GM13976 (cell line): ENCODE measurements at places on chromosomes 2 and 18.

DNA sequence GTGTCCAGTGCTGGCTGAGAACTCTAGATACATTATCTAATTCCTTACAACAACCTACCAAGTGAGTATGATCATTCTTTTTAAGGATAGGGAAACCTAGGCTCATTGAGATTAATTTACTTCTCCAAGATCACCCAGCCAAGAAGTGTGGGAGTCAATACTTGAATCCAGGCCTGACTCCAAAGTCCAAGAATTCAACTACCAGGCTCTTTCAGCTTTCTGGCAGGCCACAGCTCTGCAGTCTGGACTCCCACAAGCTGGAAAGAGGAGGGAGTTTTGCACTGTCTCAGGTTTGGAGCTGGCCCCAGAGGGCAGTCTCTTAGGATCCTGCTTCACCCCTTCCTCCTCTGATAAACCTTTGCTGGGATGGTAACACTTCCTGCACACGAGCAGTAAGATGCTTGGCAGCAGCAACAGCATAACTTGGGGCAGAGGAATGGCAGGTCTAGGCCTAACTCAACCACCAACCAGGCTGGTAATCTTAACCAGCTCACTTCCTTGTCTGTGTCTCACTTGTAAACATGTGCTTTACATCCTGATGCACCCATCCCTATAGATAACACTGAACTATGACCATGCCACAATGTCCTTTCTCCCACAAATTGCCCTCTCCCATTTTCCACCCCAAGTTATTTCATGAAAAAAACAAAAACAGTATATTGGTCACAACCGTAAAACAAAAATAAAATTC lies 111.1 kb upstream of the ACAA2 start:
- no peak for DNase-seq

DNA sequence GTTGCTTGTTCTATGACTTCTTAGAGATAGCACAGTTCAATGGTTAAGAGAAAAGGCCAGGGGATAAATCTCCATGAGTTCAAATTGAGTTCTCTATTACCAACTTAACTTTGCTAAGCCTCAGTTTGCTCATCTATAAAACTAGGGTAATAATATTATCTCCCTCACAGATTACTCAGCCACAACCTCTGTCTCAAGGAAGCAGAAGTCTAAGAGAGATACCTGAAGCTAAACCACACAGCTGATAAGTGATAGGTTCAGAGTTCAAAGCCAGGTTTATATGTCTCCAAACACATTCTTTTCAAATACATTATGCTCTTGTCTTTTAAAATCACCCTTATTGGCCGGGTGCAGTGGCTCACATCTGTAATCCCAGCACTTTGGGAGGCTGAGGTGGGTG lies 287.7 kb downstream of the NBAS start:
- no peak for DNase-seq

- DNase-seq: no peak
Observed at GRCh38 chr2:20584399-20585358, 66.2 kb downstream of the HS1BP3 start.

- no peak for DNase-seq
Observed at GRCh38 chr2:2731816-2732284, 400.8 kb upstream of the MYT1L start.

DNA sequence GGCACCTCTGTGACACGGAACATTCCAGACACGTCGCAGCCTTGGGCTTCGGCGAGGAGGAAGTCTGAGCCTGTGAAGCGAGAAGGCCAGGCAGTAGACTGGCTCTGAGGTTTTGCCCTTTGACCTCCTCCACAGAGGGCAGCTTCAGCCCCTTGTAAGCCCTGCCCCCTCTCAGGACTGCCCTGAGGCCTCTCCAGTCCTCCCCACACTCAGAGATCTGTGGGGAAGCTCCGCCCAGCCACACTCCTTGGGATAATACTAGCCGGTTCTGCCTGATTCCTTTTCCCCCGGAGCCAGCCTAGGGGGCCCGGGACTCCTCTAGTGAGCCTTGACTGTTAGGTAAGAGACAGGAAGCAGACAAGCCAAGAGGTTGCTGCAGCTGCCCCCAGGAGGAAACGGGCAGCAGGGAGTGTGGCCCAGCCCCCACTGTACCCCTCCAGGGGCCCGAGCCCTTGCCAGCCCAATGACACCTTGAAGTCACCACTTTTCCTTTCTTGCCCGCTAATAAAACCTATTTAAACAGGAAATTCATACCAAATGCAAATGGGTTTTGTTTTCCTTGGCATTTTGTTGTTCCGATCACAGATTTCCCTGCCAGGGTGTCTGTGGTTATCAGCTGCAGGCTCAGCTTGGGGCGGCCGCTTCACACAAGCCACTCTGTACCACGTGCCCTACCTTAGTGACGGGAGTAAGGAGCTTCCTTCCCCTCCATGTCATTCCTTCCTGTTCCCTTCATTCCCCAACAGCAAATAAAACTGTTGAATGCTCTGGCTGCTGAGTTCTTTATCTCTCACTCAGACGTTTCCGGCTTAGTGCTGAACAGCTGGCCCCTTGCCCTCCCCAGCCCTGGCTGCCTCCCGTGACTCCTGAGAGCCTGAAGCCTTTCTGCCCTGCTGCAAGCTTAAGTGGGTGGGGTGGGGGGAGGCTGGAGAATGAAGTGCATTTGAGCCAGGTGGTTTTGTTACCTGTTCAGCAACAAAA lies 124.7 kb downstream of the CABLES1 start:
- peak; percentile 57 for DNase-seq

GRCh38 chr18:23617412-23618014 lies 31.2 kb upstream of the NPC1 start:
- peak; percentile 39 for DNase-seq

GRCh38 chr2:64001382-64002101 lies 17.7 kb downstream of the VPS54 start:
- DNase-seq: no peak

GRCh38 chr18:62277045-62277444 lies 48.1 kb upstream of the TNFRSF11A start:
- DNase-seq: no peak

DNA sequence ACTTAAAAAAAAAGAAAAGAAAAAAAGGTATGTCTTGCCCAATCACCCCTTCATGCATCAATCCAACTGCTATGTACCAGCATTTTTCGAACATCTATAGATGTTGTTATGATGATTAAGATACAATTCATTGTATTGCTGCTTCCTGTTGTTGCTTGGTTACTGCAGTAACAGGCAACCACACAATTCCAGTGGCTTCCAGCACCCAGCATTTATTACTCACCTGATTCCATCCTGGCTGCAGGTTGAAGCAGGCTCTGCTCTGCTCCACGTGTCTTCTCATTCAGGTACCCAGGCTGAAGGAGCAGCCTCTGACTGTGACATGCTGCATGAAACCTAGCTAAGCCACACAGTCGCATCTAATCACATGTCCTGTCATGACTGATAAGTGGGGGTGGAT lies 196.9 kb downstream of the INO80D start:
- no peak for DNase-seq

DNA sequence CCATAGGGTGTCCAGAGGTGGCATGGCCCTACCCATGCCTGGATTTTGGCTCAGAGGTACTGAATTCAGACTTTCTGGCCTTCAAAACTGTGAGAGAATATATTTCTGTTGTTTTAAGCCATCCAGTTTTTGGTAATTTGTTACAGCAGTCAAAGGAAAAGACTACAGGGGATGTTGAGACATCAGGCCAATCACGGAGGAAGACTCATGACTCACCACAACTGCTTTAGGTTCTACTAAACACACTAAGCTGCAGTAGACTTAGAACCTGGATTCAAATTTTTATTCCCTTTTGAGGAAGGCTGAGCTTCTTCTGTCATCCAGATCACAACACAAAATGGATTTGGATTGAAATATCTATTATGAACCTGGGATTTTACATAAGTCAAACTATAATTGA lies 12.0 kb upstream of the C2orf66 start:
- no peak for DNase-seq

DNA sequence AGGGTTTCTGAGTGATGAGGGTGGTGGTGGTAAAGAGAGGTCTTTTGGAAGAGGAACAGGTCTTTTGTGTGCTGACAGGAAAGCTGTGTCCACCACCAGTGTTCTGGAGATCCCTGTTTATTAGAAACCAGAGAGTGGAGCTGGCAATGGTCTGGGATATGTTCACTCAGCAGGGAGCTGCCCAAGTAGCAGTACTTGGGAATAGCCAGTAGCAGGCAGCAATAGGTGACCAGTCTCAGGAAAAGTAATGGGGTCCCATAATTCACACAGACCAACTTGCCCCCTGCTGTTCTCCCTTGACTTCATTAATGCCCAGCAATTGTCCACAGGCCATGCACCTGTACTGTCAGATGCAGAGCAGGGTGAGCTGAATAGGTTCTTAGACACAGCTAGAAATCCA lies 1.8 kb downstream of the TSPYL6 start:
- no peak for DNase-seq

- DNase-seq: no peak
Observed at GRCh38 chr2:80028051-80028450, 276.5 kb downstream of the LRRTM1 start.

GRCh38 chr2:23404426-23404825 lies 19.4 kb downstream of the KLHL29 start:
- no peak for DNase-seq

DNA sequence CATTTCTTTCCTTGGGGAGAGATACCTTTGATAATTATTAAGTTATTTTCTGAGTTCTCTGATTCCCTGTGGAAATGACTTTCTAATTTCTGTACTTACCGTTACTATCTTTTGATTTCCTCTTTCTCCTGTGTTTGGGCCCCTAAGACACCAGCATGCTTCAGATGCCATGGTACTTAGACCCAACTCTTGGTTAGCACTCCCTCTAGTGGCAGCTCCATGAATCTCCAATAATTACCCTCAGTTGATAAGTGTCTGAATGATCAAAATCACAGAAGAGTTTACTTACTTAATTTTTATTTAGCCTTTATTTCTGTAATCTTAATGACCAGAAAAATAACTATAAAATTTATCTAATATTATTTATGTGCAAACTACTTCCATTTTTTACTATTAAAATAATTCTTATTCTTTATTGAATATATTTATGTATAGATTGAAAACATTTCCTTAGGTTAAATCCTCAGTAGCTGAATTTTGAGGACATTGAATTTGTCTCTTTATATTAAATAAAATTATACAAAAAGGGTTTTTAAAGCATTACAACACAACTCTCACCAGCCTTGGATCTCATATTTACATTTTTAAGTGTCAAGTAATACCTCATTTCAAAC lies 300.4 kb downstream of the KCNS3 start:
- DNase-seq: peak; percentile 45

GRCh38 chr2:203706403-203706802 lies at the start of gene CD28:
Gene CD28 (plus strand): TSS chr2:203706639. CDS start chr2:203706697, 58 bp downstream.
- DNase-seq: peak; percentile 74

- no peak for DNase-seq
Observed at GRCh38 chr2:231935207-231935524, 9.0 kb upstream of the NPPC start.

GRCh38 chr18:26320686-26321085 lies 94.4 kb downstream of the TAF4B start:
- DNase-seq: no peak

GRCh38 chr2:119487434-119488244 lies 36.6 kb downstream of the SCTR start:
- peak; percentile 21 for DNase-seq

GRCh38 chr2:28510184-28510583 lies 14.3 kb downstream of the PLB1 start:
- DNase-seq: no peak

DNA sequence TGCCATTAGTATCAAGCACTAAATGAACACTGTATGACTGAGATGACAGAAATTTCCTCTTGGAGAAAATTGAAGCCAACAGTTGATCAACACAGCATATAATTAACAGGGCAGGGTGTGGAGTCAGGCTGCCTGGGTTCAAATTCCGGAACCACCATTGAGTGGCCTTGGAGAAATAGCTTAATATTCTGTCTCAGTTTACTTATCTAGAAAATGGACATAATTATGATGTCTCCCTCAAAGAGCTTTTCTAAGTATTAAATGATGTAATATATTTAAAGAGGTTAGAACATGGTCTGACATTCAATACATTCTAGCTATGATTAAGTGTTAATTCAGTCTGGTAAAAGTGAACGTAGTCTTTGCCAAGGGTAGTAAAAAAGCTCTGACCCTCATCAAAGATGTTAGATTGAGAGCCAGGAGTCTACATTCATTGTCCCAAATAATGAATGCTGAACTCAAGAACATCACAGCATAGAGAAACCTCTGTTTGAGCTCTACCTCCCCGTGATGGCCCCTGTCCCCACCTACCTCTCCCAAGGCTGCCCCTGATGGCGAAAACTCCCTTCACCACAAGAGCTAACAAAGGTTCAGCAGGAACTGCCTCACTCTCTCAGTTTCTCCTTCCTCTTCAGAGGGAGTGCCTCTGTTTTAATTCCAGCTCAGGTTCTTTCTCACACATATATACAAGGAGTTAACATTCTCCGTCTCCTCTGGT lies 2.7 kb upstream of the VWA3B start:
- DNase-seq: no peak

DNA sequence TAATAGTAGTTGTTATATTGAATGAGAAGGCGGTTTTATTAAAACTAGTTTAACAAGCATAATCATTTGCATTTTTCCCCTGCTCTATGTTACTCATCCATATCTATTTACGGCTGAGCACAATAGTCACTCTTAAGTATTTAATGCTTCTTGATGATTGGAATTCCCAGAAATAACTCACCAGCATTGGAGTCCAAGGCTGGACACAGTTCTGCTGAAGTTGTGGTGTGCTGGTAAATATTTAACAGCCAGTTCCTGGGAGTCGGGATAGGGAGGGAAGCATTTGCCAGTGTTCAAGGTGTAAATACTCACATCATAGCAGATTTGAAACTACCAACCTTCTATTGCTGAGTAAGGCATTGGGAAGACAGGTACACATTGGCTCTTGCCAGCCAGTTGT lies 315.1 kb downstream of the MTX2 start:
- DNase-seq: no peak

DNA sequence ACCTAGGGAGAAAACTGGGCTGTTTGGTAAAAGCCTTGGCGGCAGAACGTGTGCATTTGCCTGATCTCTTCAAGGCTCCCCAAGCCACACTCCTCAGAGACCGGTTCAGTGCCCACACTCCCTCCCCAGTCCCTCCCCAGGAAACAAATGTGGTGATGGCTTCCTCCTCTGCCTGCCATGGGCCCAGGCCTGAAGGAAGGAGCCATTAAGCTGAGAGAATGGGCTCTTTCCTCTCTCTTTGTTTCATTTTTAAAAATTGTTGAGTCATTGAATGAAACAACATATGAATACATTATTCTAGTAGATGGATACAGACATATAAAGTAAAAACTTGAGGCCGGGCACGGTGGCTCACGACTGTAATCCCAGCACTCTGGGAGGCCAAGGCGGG lies 50.6 kb upstream of the YWHAQ start:
- no peak for DNase-seq

DNA sequence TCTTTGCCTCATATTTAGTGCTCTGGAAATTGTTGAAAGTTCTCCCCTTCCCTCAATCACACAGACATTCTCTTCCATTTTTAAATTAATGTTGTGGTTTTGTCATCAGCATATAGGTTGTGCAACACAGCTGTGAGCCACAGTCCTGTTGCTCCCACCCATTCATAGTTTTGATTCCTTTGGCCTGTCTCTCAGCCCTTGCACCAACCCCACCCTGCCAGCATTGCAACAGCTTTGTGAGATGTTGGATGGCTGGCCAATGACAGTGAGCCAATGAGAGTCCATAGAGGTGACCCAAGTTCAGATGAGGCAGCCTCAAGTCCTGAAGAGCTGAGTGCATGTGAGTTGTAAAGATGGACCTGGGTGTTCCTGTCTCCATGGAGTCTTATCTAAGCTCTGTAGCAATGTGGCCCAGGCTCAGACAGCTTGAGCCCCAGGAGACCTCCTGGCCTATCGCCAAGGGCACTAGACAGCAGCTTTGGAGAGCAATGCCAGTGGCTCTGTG lies 775.5 kb downstream of the RNF144A start:
- no peak for DNase-seq
